ENCODE measurements at places on chromosomes 5 and 9.

- no peak for ATAC-seq
Observed at GRCh38 chr5:134028496-134028895, 23.7 kb upstream of the VDAC1 start.

DNA sequence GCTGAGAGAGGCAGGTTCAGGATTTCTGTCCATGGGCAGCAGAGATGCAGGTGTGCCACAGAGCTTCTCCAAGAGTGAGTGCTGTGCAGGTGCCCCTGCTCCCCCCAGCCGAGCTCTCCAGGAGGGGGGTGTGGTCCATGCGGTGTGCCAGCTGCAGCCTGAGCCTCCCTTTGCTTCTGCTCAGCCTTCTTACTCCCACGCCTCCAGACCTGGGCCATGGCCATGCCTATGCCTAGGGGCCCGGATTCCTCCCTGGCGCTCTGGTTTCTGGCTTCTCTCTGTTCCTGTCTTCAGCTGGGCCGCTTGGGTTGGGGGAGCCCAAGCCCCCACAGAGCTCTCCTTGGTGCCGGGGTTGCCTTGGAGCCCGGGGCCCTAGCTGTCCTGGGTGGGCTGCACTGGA, 133.3 kb downstream of the CACNA1B start:
- no peak for ATAC-seq

- ATAC-seq: no peak
Observed at GRCh38 chr9:136696502-136696901, 9.2 kb upstream of the AGPAT2 start.

DNA sequence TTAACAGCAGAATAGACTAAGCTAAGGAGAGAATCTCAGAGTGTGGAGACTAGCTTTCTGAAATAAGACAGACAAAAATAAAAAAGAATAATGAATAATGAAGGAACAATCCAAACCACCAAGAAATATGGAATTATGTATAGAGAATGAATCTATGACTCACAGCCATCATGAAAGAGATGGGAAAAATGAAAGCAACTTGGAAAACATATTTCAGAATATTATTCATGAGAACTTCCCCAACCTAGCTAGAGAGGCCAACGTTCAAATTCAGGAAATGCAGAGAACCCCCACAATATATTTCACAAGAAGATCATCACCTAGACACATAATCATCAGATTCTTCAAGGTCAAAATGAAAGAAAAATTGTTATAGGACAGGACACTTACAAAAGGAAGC, 349.0 kb upstream of the MPDZ start:
- no peak for ATAC-seq

DNA sequence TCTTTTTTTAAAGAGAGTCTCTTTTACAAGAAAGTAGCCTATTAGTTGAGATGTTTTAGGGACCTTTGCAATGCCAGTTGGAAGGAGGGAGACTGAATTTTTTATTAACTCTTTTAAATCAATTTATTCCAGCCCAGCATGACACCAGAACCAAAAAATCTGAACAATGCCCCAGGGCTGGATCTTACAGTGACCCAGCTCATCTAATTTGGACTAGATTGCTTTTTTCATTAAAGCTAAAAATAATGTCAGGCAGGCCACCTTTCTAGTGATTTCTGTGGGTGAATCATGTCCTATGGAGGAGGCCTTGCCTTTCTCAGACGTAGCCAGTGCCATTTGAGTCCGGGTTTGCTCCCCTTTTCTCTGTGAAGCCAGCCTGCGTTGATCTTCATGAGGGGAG, 38.8 kb downstream of the MAP1B start:
- ATAC-seq: no peak

GRCh38 chr9:134494273-134494815, 147.3 kb upstream of the COL5A1 start:
- ATAC-seq: no peak

DNA sequence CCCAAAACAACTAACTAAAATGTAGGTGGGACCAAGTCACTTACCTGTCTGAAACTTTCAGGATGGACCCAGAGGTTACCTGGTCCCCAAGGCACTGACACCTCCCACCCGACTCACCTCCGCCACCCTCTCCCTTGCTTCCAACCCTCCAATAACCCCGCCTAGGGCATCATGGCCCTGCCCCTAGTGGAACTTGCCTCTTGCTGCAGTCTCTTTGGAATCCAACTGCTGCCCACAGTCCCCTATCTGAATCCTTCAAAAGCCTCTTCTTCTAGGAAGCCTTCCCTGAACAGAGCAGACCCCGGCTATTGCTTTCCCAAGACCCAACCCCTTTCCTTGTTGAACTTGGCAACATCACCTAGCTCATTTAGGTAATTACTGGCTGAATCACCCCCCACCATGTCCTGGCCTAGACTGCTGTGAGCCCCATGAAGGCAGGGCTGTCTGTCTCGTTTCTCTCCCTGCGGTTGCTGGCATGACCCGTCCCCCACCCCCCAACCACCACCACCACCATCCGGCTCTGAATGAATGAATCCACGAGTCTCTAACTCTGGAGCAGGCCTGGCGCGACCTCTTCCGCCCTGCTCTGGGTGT, 9.4 kb downstream of the CRB2 start:
- no peak for ATAC-seq

- no peak for ATAC-seq
Observed at GRCh38 chr9:14715102-14715501, 7.4 kb downstream of the CER1 start.

DNA sequence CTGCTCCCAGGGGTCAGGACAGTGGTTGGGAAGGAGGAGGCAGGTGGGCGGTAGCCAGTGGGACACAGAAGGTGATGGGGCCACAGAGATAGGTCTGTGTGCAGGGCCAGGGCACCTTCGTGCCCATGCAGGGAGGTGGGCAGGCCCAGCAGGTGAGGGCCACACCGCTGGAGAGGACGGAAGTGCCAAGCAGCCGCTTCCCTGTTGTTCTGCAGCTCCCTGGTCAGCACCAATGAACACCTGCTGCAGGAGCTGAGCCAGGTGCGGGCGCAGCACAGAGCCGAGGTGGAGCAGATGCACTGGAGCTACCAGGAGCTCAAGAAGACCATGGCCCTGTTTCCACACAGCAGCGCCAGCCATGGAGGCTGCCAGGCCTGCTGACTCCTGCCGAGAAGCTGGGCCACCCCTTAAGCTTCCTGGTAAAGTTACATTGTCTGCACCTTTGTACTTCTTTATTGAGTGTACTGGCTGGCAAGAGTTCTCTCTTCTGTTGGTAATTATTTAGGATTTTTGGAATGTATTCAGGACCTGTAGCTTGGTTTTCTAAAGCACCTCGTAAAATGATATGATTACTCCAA, 40.3 kb downstream of the TPPP start:
- ATAC-seq: no peak

Data from activated CD4-positive, CD25-positive, alpha-beta regulatory T cell treated with anti-CD3 and anti-CD28 coated beads, Interleukin-2, amount 50 U/mL, for 24 hours (primary cell).